ENCODE measurements at places on chromosomes 12 and 14. TPM values are rescaled to one million over a fixed set of nuclear protein-coding genes. Genes with fewer than 3 reads are reported as not detected.

The CIROP gene
- total RNA-seq = not detected

The STON2 gene
- total RNA-seq = not detected

The ISCU gene
- total RNA-seq = 190 TPM

DNA sequence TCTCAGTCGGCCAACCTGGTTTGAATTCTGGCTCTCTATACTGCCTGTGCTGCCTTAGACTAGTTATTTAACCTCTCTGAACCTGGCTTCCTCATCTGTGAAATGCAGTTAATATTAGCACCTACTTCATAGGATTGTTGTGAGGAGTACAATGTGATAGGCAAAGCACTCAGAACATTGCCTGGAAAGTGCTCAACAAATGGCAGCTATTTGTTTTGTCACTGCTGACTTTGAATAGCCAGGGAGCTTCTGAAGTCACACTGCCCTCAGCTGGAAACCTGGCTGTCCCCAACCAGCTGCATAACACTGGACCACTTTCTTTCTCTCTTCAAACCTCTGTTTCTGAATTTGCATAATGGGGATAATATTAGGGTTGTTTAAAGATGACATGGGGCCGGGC is 9.6 kb downstream of the TMEM30B start:
- DNase-seq = no peak

DNA sequence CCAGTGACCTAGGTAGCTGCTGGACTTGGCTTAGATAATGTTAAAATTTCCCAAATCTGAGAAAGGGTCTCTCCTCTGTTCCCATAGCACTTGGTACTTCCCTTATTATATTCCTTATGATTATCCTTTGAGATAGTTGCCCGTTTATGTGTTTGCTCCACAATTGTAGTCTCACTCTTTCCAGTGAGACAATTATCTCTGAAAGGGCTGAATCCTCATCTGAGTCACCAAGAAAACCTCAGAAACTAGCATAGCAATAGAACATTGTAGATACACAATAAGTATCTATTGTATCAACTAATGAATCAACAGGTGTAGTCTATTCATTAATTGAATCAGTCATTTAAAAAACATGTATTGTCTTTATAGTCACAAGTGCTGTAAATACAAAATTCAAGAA is 119.1 kb upstream of the FAR2 start:
- no peak for DNase-seq

DNA sequence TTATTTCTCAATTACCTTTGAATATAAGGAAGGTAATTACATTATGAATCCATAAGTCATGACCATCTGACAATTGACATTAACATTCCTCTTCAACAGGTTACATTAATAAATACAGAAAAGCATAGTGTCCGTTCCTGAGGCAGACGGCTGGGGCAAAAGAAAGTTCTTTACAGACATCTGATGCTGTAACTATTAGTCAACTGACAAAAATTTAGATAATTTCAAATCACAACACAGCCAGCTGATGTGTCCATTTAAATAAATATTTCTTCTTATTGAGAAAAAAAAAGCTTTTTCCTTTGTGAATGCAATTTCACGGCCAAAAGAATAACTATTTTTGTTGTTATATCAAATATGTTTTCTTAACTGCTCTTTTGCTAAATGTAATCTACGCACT is 9.2 kb upstream of the PYROXD1 start:
- no peak for DNase-seq

GRCh38 chr14:29098656-29099055 is 332.1 kb downstream of the FOXG1 start:
- DNase-seq = no peak

All from B cell (primary cell).